ENCODE measurements at places on chromosomes 6 and 20.

DNA sequence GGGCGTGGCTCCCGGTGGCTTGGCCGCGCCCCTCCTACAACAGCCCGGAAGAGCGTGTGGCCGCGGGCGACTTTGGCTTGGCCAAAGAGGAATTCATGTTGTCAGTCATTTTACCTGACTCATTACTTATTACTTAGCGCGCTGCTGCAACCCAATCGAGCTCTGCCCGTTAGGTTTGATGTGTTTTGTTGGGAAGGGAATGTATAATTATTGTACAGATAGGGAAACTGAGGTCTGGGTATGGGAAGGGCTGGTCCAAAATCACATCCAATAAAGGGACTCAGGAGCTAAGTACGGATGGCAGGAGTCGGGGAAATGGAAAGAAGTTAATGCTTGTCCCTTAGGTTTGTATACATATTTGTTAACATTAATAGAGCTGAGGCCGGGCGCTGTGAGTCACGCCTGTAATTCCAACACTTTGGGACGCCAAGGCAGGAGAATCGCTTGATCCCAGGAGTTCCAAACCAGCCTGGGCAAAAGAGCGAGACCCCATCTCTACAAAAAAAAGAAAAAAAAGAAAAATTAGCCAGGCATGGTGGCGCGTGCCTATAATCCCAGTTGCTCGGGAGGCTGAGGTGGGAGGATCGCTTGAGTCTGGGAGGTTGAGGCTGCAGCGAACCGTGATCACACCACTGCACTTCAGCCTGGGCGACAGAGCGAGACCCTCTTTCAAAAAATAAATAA lies 639 bp upstream of the ZNF335 start:
- DNase-seq: no peak

GRCh38 chr6:33652002-33652401 lies 30.9 kb downstream of the ITPR3 start:
- DNase-seq: no peak

- DNase-seq: no peak
These were observed 336.2 kb downstream of the FOXA2 start for GRCh38 chr20:22248051-22248667.

GRCh38 chr20:59777814-59778575 lies 155.4 kb downstream of the SYCP2 start:
- no peak for DNase-seq

GRCh38 chr6:123150076-123150475 lies 154.0 kb downstream of the CLVS2 start:
- DNase-seq: no peak
